Nucleus accumbens (tissue), 56 donors: ENCODE measurements at places on chromosomes 2 and 18.

DNA sequence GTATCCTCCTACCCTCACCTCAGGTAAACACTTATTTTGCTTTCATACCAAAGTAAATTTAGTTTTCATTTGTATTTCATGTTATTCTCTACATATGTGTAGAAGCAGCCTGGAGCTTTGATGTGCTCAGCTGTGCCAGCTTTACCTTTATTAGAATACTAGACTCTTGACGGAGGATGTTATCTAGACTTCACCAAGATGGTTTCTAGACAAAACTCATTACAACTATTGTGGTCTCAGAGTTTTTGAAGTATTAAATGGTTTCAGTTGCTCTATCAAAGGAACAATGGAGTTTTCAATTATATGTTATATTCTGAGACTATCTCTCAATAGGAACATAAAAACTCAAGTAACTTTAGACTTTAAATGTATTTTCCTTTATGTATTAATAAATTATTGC is 5.0 kb upstream of the IL18RAP start:
- no peak for DNase-seq

DNA sequence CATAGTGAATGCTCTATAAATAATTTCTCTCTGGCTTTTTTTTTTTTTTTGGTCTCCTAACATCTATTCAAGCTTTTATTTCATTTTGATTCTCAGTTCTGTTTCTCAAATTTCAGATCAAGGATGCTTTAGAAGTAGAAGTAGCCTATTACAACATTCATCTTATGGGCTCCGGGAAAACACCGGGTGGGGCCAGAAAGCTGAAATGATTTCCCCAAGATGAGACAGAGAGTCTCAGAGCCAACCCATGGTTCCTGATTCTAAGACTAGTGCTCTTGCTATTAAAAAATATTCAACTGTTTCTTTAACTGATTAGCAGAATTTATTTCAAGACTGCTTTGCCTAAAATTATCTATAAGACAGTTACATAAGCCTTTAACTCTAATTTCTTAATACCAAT is 147.2 kb upstream of the CCDC68 start:
- DNase-seq = no peak

DNA sequence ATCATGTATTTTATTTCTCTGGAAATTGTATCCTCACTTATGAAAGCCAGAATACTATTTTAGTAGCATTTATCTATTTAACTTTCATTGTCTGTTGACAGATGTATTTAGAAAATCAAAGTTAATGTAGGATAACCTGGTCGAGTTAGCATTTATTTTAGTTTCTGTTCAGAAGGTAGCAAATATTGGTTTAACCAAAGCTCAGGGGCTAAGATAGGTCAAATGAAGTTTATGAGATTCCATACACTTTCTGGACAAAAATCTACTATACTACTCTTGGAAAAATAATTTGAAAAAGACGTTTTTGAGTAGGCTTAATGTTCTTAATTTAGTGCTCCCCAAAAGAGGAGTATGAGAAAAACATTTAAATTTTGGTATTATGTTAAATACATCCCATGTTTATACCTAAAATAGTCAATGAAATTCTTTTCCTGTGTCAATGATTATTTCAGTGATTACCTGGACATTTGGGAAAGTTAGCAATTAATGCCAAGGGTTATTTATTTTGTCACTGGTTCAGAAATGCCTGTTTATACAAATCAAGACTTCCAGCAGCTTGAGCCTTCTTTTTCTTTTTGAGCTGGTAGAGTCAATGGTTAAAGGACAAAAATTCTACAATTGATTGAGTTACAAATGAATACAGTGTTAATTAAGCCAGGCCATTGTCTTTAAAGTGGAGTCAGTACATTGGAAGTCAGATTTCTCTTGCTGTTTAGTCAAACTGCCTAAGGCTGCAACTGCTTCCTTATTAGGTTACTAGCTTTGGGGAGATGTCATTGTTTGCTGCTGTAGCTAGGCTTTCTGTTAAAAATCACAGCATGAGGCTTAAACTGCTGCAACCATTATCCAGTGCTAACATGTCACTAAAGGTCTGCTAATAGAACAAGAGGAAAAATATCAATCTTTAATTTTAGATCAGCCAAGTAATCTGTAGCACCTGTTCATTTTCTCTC is 182.3 kb downstream of the CAMKMT start:
- DNase-seq = no peak

- DNase-seq = no peak
These were observed 171.0 kb downstream of the OSR1 start for GRCh38 chr2:19187323-19188020.

DNA sequence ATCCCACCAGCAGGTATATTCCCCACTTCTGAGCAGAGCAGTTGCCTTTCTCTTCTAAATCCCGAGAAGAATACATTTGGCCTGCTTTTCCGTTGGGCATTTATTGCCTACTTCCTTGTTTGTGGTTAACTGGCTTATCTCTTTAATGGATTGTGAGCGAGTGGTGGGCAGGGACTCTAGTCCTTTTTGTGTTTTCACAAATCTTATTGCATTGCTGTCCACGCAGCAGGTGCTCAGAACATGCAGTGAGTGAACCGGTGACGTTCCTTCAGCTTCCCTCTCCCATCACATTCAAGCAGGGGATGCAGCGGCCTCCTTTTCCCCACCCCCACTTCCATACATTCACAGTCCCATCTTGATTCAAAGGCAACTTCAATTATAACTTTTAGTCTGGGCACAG is 28.9 kb upstream of the GAREM2 start:
- no peak for DNase-seq

DNA sequence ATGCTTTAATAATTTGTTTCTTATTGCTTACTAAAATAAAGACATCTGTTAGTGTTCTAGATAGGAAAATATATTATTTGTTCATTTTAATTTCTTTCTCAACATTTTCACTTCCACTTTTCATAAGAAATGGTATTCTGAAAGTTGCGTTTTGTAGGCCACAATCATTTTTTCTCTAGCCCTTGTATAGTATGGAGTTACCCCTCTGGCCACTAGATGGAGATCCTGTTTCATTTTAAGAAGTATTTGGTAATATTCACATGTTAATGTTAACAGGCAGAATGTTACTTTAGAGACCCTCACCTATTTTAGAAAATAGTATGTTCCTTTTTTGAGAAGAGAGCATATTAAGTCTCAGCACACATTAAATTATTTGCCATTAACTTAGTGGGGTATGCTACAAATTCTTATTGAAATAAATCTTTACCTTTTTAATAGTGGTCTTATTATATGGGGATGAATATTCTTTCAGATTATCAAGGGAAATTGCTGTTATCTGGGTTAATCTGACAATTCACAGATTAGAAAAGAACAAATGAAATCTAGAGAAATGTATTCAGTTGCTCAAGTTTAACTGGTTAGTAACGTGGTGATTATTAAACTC is 73.9 kb upstream of the TTC27 start:
- no peak for DNase-seq

GRCh38 chr2:239376942-239377531 is 23.8 kb downstream of the HDAC4 start:
- no peak for DNase-seq

DNA sequence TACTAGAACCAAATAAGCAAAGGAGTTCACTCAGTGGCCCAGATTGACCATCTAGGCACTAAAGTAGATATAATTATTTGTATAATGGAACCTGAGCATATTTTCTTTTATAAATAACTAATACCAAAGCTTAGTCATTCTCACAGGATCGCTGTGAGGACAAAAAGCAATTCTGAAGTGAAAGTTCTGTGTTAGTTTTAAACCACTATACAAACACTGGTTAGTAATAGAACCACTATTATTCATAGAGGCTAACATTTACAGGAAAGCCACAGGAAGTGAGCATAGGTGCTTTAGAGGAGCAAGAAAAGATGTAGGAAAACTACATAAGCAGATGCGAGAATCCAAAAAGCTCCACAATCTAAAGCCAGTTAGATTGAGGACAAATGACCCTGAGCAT is 364.7 kb downstream of the XIRP2 start:
- no peak for DNase-seq

DNA sequence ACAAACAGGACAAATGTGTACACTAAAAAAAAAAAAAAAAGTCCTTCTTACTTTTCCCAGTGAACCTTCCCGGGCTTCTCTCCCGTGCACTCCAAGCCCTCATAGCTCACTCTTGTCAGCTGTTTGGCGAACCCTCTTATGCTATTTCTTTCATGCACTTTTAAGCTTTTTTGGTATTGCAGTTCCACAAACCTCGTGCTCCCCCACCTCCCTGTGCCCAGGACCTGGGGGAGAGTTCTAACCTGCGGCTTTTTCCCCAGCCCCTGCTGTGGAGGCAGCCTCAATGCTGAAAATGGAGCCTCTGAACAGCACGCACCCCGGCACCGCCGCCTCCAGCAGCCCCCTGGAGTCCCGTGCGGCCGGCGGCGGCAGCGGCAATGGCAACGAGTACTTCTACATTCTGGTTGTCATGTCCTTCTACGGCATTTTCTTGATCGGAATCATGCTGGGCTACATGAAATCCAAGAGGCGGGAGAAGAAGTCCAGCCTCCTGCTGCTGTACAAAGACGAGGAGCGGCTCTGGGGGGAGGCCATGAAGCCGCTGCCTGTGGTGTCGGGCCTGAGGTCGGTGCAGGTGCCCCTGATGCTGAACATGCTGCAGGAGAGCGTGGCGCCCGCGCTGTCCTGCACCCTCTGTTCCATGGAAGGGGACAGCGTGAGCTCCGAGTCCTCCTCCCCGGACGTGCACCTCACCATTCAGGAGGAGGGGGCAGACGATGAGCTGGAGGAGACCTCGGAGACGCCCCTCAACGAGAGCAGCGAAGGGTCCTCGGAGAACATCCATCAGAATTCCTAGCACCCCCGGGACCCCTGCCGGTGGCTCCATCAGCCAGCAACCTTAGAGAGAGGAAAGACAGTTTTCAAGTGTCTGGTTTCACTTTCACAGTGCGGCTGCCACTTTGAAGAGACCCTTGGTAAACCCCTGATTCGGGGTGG is 826 bp downstream of the KCNE4 start:
- DNase-seq = no peak

DNA sequence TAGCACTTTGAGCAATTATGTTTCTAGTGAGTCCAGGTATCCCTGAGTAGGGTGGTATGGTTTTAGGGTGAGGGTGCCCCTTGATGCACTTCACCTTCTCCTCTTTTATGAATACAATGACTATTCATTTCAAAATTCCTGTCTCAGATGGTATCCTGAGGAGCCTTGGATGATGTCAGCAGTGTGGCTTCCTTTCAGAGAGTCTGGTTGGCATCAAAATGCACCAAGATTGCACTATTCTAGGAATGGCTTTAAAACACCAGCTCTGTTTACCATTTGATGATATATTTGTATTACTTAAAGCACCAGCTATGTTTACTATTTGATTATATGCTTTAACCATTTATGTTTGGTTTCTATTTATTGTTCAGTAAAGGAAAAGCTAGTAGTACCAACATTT is 141.0 kb downstream of the FMNL2 start:
- DNase-seq = no peak

- DNase-seq = no peak
These were observed 1.9 kb downstream of the ATG4B start for GRCh38 chr2:241639385-241639784.

- DNase-seq = no peak
These were observed 382.4 kb upstream of the SMIM21 start for GRCh38 chr18:75809926-75810255.

GRCh38 chr2:69804416-69804815 is 25.0 kb upstream of the GMCL1 start:
- DNase-seq = no peak

DNA sequence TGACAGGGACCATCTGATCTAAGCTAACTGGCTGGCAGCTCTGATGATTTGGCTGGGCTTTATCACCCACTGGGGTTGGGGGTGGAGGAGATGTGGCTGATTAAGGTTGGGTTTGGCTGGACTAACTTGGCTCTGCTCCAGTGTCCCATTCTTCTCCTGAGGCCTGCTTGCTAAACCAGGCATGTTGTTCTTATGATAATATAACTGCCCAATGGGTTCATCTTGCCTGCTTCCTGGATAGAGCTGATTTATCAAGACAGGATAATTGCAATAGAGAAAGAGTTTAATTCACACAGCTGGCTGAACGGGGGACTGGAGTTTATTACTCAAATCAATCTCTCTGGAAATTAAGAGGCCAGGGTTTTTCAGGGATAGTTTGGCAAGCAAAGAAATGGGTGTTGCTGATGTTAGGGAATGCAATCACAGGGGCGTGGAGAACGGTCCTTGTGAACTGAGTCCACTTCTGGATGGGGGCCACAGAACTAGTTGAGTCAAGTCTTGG is 150.4 kb downstream of the PTH2R start:
- no peak for DNase-seq

GRCh38 chr2:86065512-86065911 is 40.2 kb downstream of the POLR1A start:
- no peak for DNase-seq
